ENCODE measurements at places on chromosomes 1 and 21.
A peak's percentile ranks its signal among the peaks of the same experiment; 100 is the strongest.

- no peak for DNase-seq
Observed at GRCh38 chr1:226479474-226479873, 69.1 kb upstream of the STUM start.

DNA sequence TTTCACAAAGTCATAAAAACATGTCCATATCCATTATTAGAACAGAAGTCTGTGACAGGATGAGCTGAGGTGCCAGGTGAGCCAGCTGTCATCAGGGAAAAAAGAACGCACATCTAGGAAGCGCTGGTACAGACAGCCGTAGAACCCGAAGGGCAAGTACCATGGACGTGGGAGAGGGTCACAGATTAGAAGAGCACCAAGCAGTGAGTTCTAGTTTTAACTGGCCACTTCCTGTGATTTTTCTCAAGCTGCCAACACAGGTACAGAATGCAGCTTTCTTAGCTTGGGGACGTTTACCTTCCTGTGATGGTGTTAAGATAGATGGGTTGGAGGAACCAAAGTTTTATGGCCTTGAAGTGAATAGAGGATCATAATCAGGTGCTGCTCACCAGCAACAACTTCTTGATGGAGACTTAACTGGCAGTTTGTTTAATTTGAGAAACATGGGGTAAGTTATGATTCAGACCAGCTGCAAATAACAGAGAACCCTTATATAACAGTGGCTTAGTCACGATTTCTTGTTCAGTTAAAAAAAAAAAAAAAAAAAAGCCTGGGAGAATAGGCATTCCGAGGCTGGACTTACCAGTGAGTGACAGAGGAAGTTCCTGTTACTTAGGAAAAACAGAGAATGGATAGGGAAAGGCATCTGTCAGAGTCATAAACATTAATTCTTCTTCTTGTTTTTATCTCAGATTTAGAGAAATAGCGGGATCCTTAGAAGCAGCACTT, 30.9 kb downstream of the AGT start:
- peak; percentile 55 for DNase-seq

GRCh38 chr1:221907166-221907932, 165.5 kb upstream of the DUSP10 start:
- DNase-seq, result peak; percentile 30

DNA sequence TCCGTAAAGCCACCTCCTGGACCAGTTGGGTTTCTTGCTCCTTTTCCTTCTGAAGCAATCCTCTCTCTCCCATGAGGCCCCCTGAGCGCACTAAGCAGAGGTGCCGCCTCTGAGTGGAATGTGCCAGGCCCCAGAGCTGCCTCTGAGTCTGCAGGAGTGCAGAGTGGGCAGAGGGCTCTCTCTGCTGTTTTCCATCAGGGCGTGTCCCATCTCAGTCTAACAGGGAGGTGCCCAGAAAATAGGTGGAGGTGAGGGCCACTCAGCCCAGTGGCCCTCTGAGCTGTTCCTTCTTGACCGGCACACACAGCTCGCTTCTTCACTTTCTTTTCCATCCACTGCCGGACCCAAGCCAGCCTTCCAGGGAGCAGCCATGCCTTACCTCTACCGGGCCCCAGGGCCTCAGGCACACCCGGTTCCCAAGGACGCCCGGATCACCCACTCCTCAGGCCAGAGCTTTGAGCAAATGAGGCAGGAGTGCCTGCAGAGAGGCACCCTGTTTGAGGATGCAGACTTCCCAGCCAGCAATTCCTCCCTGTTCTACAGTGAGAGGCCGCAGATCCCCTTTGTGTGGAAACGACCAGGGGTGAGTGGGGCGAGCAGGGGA, at the start of gene CAPN9:
Gene CAPN9 (plus strand): TSS at position 262 of the 604 bp plus-strand sequence. CDS start 109 bp downstream, at position 371.
- DNase-seq, result no peak

DNA sequence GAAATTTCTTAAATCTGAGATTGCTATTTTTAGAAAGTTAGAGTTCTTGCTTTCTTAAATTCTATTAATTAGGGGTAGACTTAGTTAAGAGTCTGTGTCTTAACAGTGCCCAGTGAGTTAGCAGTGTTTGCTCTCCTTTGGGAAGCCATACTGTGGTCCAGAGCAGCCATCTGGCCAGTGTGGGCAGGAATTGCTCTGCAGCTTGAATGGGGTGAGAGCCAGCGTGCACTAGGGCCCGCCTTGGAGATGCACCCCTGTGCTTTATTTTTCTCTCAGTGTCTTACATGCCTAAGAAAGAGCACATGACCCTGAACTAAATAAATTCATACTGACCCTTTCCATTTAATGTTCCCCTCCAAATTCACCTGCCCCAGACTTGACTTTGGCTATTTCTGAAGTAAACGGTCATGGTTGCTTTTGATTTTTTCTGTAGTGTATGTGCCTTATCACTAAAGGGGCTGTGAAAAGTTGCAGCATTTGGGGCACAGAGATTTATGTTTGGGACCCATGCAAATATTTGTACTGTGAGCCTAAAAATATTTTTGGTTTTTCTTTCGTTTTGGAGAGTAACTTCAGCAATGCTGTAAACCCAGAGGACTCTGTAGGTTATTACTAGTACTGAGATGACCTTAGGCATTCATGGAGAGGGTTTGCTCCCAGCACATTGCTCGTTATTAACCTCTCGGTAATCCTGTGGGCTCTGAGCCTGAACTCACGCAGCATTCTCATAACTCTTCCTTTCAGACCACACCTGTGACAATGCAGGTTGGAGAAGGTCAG, 21.3 kb upstream of the KCNQ4 start:
- DNase-seq, result no peak

DNA sequence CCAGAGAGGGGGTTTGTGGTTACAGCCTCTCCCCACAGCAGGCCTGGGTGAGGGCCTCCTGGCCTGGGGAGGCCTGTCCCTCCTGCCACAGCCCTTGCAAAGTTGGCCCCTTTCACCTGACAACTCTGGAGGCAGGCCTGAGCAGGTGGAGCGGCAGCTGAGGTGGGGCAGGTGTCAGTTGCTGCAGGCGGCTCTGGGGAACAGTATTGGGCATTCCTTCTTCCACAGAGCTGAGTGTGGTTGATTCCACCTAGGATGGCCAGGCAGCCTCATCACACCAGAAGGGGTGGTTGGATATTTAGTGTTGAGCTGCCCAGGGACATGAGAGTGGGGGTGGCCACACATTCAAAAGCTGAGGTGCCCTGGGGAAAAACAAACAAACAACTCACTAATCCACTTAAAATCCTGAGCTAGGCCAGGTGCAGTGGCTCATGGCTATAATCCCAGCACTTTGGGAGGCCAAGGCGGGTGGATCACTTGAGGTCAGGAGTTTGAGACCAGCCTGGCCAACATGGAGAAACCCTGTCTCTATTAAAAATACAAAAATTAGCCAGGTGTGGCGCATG, 31.1 kb downstream of the PIGP start:
- DNase-seq, result no peak

DNA sequence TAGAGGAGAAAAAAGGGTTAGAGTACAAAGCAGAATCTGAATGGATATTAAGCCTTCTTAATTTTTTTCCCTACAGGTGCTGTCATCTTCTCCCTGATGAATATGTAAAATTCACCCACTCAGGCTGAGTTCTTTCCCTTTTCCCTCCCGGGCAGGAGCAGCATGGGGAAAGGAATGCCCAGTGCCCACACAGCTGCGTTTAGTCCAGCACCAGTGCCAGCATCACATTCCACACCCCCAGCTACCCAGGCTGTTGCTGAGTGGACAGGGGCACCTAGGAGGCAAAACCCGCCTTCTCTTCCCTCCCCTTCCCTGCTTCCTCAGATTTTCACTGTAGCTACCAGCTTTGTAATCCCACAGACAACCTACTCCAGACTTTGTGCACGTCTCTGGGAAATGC, 3.4 kb upstream of the CADM3 start:
- no peak for DNase-seq

- DNase-seq, result no peak
Observed at GRCh38 chr1:160652924-160653619, 6.2 kb upstream of the SLAMF1 start.

- peak; percentile 75 for DNase-seq
Observed at GRCh38 chr1:150186789-150187559, 37.3 kb downstream of the PLEKHO1 start.

DNA sequence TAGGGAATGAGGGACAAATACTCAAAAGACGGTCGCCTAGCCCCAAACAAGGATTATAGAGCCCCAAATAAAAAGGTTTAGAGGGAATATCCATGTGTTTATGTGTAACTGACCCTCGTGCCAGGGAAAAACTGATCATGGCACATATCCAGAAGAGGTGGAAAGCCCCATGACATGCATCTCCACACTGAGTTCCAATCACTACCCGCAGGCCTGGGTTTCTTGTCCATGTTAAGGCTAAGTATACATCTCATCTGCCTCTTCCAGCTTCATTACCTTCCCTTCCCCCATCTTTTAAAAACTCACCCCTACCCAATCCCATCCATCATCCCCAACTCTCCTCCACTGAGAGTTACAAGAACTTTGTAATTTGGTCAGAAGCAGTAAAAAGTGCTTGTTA, 15.2 kb downstream of the GADD45A start:
- DNase-seq, result no peak

DNA sequence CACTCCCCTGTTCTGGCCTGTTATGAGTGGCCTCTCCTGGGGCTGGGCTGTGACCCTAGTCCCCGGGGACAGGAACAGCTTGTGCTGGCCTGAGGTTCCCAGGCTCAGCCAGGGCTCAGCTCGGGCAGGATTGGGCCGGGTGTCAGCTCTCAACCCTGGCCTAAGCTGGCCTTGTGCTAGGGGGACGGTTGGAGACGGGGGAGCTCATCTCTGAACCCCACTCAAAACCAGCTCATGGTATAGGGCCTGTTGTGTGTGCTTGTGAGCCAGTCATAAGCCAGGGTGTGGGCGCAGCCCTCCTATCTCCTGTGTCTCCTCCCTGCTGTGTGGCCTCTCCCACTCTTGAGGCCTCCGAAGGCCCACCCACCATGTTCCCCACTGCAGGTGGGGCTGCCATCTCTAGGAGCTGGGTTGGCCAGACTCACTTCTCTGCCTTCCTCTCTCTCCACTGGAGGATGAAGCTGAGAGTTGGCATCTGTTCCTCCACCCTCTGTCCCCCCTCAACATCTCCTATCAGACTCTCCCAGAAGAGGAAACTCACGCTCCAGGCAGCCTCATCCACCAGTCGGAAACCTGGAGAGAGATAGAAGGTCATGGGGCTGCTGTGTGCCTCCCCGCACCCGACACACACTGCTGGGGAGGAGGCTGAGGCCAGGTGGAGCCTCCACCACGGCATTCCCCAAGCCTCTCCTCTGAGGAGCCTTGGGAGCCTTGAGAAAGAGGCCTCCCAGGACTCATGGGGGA, 1.4 kb downstream of the PEAR1 start:
- DNase-seq, result peak; percentile 66

Data from fibroblast of skin of right biceps (primary cell).